Cortex of kidney (tissue), 1 donor: ENCODE measurements at places on chromosomes 2 and 18.

- no peak for DNase-seq
Observed at GRCh38 chr2:140835079-140835478, 1295.7 kb downstream of the LRP1B start.

- no peak for DNase-seq
Observed at GRCh38 chr2:9941196-9941995, 10.1 kb upstream of the GRHL1 start.

GRCh38 chr2:104408266-104408665 is 445.6 kb upstream of the POU3F3 start:
- DNase-seq, result no peak

DNA sequence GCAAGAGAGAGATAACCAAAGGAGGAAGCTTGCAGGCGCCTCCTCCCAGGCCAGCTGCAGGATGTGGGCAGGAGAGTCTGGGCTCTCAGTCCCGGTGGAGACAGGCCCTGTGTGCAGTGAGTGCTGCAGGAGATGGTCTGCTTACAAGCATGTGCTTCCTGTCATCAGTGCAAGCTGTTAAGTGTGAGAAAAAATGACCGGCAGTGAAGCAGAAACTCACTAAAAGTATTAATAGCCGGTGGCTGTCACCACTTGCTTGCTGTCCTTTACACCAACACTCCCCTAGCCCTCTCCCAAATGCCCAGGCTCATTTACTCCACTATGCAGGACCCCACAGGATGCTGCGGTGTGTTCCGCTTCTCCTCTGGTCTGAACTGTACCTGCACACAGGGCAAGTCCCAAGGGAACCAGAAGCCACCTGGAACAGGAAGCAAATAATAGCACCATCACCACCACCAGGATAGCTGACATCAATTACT is 435.6 kb upstream of the HS6ST1 start:
- no peak for DNase-seq

- DNase-seq, result no peak
Observed at GRCh38 chr2:233076749-233077148, 16.6 kb downstream of the INPP5D start.

- no peak for DNase-seq
Observed at GRCh38 chr2:235827585-235827992, 333.7 kb downstream of the AGAP1 start.

DNA sequence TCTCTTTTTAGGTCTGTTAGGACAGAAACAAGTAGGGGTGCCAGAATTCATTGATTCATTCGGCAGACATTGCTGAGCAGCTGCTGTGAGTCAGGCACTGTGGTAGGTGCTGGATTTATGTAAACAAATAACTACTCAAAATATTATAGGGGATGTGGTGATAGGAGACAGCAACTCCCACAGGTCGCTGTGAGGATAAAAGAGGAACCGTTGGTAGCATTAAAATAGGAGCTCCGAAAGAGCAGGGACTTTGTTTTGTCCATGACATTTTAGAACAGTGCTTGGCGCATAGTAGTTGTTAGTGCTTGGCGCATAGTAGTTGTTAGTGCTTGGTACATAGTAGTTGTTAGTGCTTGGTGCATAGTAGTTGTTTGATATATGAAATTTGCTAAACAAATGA is 29.2 kb downstream of the ATP6V1C2 start:
- DNase-seq, result no peak

GRCh38 chr18:62741118-62741566 is 25.8 kb downstream of the PHLPP1 start:
- no peak for DNase-seq
